ENCODE measurements at places on chromosomes 1 and 21.

DNA sequence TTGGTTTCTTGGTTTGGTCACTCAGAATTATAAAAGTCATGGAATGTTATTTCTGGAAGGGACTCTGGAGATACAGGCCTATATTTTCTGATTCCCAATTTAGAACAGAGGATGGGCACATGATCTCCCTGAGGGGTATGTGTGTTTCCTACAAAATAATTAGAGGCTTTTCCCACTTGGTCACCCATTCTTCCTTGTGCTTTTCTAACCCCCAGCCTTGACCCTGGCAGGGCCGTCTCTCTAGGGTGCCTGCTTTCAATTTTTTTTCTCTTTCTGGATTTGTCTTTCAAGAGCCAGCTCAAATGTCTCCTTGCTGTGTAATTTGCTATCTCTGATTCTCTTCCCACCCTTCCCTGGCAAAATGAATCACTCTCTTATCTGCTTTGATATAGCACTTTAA, 131.9 kb downstream of the HLX start:
- no peak for DNase-seq

GRCh38 chr1:19884312-19884711, 2.1 kb downstream of the OTUD3 start:
- DNase-seq: no peak

GRCh38 chr1:209218981-209219380, 364.5 kb upstream of the CAMK1G start:
- DNase-seq: no peak

- no peak for DNase-seq
Observed at GRCh38 chr1:89670163-89670562, 37.2 kb downstream of the LRRC8C start.

GRCh38 chr1:213925531-213926182, 62.1 kb upstream of the PROX1 start:
- no peak for DNase-seq

GRCh38 chr1:202571719-202572339, 138.4 kb downstream of the SYT2 start:
- no peak for DNase-seq

DNA sequence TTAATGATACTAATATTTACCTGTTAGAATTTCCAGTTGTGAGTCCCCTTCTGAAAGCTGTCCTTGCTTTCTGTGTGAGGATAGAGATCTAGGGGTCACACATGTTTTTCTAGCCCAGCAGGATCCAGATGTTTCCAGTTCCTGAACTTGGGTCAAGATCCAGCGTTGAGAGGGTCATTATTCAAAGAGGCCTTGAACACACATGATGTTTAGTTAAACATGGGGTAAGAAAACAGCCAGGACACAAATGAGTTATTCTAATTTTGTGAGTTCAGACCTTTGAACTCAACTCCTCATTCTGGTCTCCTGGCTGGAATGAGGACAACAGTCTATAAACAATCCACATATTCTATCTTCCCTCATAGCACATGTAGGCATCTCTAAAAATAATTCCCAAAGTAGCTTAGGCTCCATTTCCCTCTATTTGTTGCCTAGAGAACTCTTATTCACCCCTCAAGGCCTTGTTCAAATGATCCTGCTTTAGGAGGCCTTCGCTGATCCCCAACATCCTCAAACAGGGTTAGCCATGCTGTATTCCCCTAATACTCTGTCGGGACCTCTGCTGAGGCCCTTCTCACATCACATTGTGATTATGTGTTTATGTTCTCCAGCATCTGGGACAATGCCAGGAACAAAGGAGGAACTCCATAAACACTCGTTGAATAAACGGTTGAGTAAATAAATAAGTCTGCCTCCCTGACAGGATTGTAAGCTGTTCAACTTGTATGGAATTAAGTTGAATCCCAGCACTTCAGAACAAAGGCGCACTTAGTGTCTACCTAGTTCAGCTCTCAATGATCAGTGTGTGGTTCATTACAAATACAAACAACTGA, 15.0 kb upstream of the KCNN3 start:
- no peak for DNase-seq

GRCh38 chr1:78048446-78048845, 2.7 kb downstream of the GIPC2 start:
- DNase-seq: no peak

- no peak for DNase-seq
Observed at GRCh38 chr1:116224561-116224960, 113.4 kb downstream of the MAB21L3 start.

DNA sequence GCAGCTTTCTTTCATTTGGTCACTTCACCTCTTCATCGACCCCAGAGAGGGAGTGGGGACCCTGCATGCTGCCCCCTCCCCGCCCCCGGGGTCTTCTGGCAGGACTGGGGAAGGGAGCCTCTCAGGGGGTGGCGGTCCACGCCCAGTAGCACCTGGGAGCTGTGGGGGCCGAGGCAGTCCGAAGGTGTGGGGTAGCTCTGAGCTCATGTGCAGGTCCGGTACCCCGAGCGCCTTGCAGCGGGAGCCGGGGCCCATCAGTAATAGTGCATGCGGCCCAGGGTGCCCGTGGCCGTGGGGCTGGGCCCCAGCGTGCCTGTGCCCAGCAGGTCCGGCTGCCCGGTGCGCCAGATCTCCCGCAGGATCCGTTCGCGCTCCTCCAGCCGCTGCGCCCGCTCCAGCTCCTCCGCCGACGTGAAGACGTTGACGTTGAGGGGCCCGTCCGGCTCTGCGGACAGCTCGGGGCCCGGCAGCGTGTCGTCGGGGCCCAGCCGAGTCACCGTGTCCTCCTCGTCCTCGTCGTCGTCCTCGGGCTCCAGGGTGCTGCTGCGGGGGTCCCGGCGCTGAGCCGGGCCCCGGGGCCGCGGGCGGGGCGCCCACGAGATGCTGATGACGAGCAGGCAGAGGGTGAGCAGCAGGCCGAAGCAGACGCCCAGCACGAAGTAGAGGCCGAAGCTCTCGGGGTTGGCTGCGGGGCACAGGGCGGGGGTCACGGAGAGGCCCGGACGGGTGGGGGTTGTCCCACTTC, 1.2 kb downstream of the EVA1B start:
- DNase-seq: no peak

- DNase-seq: no peak
Observed at GRCh38 chr1:112637254-112638109, 17.9 kb downstream of the CAPZA1 start.

DNA sequence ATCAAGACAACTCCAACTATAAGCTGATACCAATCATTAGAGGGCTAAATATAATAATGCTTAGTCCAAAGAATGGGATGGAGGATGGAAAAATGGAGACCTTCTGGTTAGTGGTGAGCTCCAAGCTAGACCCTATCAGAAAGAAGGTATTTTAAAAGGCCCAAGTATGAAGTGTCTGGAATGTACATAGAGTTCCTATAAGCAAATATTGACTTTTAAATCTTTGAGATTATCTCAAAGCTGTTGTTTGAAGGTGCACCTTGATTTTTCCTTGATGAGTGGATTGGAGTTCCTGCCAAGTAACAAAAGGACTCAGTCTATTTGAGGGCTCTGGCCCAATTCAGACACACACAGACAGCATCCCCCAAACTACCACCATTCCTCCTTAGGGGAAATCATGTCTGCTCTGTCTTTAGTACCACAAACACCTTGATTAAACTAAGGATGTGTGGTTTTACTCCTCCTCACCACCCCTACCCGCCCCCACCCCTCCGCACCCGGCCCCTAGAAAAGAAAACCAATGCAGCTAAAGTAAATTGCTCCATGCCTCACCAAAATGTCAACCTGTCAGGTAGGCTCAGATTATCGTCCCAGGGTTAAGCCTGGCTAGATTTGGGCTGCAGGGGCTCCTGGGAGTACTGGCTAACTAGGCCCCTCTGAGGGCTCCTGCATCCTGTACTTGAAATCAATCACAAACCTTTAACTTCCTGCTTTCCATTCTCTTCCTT, 59.4 kb downstream of the CDC7 start:
- no peak for DNase-seq

DNA sequence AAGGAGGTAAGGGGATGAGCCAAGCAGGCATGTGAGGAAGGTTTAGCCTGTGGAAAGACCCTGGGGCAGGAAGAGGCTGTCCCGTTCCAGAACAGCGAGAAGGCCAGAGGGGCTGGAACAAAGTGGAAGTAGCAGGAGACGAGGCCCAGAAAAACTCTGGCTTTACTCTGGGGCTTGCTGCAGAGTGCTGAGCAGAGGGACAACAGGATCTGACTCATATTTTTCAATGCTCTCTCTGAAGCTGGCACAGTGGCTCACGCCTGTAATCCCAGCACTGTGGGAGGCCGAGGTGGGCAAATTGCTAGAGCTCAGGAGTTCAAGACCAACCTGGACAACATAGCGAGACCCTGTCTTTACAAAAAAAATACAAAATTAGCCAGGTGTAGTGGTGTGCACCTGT, 52.4 kb upstream of the PAX7 start:
- no peak for DNase-seq

DNA sequence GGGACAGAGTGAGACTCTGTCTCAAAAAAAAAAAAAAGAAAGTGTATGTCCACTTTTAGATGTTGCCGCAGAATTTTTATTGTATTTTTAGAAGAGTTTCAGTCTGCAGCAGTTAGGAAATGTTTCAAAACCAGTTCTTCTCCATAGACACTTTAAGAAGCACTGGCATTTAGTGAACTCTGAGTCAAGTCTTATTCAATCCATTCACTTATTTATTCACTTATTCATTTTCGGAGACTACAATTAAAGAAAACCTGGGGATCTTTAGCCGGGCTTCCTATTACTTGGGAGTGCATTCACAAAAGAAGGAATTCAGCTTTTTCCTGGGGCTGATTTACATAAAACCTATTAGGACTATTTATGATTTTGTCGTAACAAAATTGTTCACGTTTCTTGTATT, 12.3 kb downstream of the RCAN3 start:
- DNase-seq: no peak

DNA sequence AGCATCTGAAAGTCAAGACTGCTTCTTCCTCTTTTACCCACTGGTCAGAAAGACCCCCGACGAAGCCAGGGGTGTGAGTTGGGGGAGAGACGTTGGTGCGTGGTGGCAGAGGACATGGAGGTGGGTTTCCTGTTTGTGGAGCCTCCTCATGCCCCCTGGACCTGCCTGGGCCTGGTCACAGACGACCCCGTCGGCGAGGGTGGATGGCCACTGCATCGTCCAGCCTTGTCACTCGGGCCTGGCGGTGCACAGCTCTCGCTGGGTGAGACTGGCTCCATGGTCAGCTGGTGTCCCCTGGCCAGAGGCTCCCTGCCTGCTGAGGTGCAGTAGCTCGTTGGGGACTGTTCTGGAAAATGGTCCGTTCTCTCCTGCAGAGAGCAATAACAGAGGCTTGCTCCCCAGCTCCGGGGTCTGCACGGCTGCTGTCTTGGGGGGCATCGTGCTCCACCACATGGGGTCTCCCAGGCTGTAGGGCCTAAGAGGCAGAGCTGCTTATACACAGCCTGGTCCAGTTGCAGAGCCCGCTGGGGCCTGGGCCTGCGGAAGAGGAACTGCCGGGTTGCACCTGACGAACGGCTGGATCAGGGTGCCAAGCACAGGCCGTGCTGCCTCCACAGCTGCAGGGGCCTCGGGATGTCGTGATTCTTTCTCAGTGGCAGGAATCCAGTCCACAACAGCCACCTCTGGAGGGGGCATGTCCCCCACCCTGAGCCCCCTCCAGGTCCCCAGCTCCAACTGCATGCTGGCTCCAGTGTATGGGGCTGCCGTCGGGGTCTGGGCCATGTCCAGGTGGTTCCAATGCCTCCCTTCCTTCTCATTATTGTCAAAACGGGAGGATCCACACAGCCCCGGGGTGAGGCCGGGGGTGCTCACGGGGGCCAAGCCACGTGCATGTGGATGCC, 18.0 kb upstream of the ACTRT2 start:
- no peak for DNase-seq

DNA sequence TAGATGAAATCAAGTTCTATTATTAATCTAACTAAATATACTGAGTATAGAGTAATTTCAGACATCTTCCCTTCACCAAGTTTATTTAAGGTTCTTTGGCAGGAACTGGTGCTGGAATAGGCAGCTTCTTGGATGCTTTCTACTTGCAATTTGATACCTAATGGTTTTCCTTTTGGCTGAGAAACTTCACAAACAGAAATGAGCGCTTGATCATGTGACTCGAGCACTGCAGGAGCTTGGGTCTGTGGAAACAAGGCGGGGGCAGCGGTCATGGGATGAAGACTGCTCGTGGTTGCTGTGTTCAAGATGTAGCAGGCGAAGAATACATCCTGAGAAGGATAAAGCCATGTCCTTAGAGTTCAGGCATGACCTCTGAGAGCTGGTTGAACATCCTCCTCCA, 136.8 kb downstream of the PTPRC start:
- DNase-seq: no peak

DNA sequence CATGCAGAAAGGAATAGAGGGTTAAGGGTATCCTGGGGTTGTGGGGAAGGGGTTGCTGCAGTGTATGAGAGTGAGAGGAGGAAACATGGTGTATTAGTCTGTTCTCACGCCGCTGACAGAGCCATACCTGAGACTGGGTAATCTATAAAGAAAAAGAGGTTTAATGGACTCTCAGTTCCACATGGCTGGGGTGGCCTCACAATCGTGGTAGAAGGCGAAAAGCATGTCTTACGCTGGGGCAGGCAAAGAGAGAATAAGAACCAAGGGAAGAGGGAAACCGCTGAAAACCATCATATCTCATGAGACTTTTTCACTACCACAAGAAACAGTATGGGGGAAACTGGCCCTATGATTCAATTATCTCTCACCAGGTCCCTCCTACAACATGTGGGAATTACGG, 17.7 kb downstream of the OSBPL9 start:
- DNase-seq: no peak

DNA sequence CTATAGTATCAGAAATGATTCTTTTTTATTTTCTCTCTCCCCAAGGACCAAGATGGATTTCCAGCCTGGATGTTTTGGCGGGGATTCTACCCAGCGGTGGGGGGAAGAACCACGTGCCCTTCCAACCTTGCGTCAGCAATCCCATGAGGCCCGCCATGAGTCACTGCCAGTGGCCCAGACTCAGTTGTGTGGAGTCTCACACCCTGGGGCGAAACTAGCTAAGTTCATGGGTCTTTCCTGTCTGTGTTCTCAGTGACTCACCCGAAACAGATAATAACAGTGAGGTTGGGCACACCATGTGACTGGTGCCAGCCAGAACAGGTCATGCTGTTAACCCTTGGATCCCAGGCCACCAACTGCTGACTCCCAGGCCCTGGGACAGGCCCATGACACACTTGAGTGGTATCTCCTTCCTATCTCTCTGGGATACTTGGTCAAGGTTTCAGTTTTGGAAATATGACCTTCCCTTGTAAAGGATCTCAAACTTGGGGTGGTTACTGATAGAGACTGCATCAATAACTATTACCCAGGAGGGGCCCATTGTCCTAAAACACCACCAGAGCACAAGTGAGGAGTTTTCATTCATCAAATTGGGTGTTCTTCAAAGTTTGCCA, 98.0 kb upstream of the DUSP10 start:
- no peak for DNase-seq

DNA sequence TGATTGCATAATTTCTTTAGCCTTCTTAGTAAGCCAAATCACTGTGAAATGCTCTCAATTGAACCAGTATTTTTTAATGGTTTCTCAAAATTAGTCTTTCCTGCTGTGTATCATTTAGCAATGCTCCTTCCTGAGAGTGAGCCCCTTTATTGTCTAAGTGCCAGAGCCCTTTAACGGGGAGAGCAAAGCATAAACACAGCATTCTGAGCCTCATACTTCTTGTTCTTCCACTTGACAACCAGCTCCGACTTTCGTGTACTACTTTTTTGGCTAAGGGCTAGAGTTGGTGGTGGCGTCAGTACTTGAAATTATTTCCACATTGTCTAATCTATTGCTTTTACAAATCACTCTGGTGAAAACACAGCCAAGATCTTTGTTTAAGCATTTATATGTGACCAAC, 299.0 kb downstream of the TPR start:
- DNase-seq: no peak

- DNase-seq: no peak
Observed at GRCh38 chr1:110902820-110903463, 30.0 kb downstream of the CD53 start.

GRCh38 chr1:208988811-208989222, 594.7 kb upstream of the CAMK1G start:
- no peak for DNase-seq
